RCC 7860 (cell line): ENCODE measurements at places on chromosomes 3 and 15.

GRCh38 chr3:139832998-139833397, 102.0 kb upstream of the CLSTN2 start:
- DNase-seq = no peak

DNA sequence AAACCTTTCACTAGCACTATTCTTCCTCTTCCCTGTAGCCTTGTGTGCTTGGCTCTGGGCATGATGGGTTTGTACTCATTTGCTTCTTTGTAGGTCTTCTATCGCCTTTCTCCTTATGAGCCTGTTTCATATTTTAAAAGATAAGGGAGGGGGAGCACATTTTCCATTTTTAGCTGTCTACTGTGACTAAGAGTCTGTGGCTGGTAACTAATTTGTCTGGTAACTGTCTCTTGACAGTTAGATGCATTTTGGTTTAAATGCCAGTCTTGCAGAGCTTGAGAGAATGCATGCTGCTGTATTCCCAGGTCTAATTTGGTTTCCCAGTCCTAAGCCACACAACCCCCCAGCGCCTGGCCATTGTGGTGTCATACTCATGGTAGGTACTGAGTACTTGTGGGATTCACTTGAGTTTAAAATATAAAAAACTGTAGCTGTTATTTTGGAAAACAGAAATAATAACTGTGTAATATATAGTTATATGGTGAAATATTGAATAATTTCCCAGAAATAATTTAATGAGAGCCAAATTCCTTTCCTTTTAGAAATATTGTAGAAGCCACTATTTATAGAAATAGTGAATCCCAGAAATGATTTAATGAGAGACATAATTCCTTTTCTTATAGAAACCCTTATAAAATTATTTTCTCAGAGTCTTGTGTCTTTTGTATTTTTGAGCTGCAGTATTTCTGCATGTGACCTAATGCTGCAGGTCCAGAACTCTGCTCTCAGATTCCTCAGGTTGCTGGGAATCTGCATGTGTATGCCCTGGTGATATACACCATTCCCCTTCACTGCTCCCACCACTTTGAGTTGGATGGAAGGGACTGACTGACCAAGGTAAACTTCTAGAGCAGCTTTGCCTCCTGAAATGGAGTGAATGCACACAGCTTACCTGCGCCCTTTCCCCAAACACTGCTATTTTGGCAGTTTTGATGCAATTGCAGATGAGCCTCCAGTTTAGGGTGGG, 13.9 kb upstream of the GPR171 start:
- DNase-seq = peak; percentile 67

GRCh38 chr15:77421370-77421700, 647 bp downstream of the HMG20A start:
- no peak for DNase-seq

DNA sequence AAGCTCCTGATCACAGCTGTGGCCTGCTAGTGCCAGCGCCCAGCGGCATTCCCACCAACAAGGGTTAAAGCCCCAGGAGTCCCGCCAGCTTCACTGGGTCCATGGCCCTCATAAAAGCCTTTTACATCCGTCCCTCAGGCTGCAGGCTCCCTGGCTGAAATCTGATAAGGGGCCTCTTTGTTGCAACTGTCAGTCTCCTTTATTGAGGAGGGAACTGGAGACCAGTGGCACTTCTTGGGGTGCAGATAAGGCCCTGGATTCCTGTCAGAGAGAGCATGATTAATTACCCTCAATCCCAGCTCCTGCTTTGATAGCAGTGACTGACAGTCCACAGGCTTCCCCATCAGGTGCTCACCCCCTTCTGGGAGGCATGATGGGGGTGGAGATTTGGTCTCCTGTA, 30.9 kb upstream of the CLK3 start:
- no peak for DNase-seq

DNA sequence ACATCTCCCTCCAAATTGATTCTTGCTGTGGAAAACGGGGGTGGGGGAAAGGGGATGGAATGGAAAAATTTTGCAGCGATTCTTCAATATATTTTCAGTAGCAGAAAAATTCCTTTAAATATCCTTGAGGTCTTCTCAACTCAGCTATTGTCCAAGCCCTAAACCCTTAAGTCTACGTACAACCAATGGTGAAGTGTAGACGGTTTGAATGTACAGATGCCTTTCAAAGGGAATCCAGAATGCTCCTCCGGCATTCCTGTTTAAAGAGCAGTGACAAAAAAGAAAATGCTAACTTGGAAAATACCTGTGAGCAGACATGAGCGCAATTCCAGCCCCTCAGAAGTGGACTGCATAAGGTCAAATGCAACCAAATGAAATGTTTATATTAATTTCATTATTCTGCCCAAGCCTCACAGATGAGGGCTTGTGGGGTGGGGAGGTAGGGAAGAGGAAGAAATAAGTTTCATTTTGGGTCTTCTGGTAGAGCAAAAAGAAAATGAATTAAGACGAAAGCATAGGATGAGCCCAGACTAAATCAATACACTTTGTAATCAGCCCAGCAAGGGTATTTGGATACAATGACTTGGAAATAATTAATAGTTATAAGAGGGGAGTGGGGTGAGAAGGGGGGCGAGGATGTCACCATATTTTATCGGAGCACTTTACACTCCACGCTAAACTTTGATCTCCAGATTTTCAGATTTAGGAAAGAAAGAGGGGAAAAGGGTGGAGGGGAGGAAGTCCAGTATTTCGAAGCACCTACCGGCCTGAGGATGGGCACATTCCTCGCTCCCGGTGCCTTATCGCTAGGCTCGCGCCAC, 2.7 kb downstream of the FOXP1 start:
- no peak for DNase-seq

DNA sequence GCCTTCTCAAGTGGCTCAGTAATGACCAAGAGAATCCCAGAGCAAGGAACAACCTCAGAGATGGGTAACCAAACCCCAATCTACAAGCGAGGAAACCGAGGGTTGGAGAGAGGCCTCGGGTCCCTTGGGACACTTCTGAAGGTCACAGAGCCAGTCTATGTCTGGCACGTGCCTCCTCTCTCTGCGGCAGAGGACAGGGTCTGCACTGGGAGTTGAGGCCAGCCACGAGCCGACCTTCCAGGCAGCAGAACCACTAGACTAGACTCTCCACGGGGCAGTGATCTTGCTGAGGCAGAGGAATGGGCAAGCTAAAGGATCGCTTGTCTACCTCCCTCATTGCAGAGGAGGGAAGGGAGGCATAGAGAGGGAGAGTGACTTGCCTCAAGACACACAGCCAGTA, 100.6 kb upstream of the SMAD3 start:
- DNase-seq = no peak

- DNase-seq = no peak
Measured at GRCh38 chr3:54427501-54427900, 305.1 kb downstream of the CACNA2D3 start.

DNA sequence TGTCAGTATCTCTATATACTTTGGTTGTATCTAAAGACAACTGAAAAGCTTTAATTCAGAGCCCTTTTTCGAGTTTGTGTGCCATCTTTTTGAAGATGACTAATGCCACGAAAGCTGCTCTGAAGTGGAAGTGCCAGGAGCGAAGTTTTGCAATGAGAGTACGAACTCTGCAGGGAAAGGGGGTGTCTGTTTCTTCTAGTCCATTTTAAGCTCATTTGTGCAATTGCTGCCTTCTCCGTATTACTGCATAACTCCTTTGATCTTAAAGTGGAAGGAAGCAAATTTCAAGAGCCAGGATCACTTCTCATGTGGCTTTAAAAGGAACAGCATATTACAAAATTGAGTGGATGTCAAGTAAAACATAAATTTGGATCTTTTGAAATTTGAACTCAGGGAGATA, 245.3 kb downstream of the FEZF2 start:
- no peak for DNase-seq

DNA sequence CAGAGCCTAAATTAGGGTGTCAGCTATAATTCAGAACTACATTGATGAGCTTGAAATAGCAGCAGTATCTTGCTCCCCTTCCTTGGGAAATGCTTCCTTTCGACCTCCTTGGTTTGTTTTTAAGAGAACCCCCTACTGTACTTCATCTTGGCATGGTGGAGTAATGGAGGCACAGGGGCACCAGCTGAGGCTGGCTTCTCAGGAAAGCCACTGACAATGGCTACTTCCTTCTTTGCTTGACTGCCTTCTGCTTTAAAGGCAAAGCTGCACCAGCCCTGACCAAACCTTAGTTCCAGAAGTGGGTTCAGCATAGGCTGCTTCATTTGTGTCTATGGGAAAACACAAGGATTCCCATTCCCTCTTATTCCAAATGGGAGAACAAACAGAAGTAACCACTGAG, 1.5 kb upstream of the FBXL22 start:
- no peak for DNase-seq

DNA sequence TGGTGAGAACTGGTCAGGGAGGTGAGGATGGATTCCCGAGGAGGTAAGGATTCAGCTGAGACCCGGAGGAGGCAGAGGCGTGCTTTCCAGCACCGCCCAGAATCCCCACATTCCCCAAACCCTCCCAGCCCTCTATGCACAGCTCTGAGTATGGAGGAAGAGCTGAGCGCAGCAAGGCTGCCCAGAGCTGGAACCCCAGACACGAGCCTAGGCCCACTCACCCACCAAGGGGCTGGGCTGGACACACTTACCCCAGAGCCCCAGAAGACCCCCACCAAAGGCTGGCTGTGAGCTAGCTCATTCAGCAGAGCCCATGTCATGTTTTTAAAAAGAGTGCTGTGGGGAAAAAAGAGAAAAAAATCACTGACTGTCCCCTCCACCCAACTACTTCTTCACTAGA, 271.5 kb downstream of the XXYLT1 start:
- no peak for DNase-seq

GRCh38 chr3:79175870-79176269, 591.9 kb downstream of the ROBO1 start:
- no peak for DNase-seq

GRCh38 chr3:40116478-40117177, 192.9 kb upstream of the EIF1B start:
- DNase-seq = peak; percentile 56

- peak; percentile 35 for DNase-seq
Measured at GRCh38 chr3:164467007-164467406, 611.3 kb downstream of the SI start.

DNA sequence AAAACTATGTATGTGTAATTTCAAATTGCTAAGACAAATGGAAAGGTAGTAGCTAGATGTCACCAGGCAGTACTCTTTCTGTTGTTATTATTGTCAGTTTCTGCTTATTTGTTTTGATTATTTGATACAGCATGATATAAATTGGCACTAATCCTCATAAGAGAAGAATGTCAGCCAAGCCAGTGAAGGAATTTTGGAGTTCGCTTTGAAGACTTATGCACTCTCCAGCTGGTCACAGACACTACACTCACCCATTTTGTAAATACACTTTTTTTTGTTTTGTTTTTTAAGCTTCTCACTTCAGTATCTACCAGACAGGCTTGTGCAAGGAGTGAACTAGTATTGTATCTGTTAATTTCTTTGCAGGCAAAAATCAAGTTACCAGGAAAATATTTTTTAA, 180.2 kb upstream of the TTC14 start:
- DNase-seq = no peak

DNA sequence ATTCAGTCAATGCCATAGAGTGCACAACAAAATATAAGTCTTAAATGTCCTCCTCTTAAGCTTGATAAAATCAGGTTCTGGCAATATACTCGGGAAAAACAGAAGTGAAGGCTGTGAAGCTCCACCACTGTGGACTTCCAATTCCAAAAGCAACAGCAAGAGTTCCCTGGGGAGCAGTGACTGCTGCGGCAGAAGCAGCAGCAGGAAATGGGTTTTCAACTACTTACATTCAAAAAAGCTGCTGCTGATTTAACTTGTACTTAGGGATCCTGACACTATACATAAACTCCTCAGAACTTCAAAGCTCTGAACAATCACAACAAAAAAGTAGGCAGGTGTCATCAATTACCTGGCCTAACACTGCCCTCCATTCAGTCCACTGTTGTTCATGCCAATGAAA, 4.7 kb downstream of the CEP152 start:
- no peak for DNase-seq

- no peak for DNase-seq
Measured at GRCh38 chr3:190615607-190616006, 101.7 kb downstream of the IL1RAP start.

GRCh38 chr3:183291497-183292031, 38.5 kb downstream of the B3GNT5 start:
- DNase-seq = no peak

GRCh38 chr3:131427226-131427625, 45.7 kb downstream of the NUDT16 start:
- no peak for DNase-seq

- DNase-seq = no peak
Measured at GRCh38 chr15:95267481-95267880, 1036.1 kb downstream of the MCTP2 start.

- DNase-seq = no peak
Measured at GRCh38 chr3:2967871-2968270, 142.3 kb downstream of the IL5RA start.

GRCh38 chr3:2094941-2095340, 3.7 kb upstream of the CNTN4 start:
- no peak for DNase-seq

DNA sequence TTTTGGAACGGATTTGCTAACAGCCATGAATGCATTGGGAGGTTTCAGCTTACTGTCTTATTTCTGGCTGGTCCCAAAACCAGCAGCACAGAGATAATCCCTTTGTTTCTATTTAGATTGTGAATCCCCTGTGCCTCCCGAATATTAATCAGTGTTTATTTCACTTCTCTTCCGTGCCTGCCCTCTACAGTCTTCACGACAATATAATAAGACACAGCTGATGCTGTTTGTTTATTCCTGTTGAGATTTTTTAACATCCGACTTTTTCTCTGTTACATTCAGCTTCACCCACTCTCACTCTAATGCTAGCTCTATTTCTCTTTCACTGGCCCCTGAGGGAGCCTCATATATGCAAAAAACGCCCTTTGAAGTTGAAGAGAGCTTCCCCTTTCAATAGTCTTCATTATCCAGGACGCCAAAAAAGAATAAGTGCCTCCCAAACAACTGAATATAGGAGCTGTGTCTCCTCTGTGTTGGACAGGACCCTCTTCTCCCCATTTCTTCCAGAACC, 995.3 kb downstream of the ROBO2 start:
- DNase-seq = no peak

DNA sequence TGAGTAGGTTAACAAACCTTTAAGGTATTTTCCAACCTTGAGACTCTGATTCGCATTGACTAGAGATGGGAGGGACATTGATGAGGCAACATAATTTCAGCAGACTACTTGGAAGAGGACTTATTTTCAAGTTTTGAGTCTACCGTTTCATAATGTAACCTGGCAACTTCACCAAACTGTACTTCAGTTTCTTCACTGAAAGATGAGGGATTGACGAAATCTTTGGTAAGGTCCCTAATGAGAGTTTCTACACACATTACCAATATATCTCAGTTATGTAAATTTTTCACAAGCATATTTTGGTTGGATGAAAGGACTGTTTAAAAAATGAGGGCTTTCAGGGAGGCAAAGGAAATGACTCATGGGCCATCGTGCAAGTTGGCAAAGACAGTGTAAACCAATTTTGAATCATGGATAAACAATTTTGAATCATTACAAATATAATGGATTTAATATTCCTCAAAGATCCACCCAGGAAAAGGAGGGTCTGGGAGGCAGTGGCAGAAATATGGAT, 28.7 kb upstream of the SEMA6D start:
- no peak for DNase-seq

GRCh38 chr3:59866076-59866475, 816.3 kb upstream of the CFAP20DC start:
- no peak for DNase-seq

GRCh38 chr15:67127965-67128364, 62.6 kb downstream of the SMAD3 start:
- DNase-seq = peak; percentile 98
